ENCODE measurements at places on chromosomes 12 and 14.

DNA sequence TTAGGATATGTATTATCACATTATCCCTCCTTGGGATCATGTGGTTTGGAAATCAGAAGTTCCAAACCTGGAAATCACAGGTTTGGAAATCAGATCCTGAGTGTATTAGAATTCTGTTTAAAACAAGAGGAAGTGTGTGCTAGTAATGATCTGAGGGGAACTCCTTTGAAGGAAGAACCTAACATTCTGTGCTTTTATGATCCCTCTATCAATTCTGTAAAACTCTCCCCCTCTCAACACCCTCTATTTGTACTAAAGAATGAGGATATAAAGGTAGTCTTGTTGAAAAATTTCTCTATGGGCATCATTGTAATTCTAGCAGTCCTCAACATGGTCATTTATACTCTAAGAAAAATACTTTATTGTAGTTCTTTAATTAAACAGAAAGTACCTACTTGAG, 97.4 kb downstream of the SRGAP1 start:
- no peak for DNase-seq

DNA sequence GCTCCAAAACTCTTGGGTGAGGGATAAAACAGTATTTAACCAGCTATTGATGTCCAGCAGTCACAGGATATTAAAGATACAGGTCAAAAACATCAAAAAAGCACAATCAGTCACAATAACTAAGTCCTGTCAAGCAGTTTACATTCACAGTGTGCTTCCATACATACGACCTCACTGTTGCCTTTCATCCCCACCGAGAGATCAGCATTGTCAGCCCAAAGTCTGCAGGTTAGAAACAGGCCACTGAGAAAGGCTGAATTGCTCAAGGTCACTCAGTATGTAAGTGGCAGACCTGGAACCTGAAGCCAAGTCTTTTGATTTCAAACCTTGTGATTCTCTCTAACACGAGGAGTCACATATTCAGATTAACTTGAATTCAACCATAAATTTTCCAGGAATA, 124.9 kb downstream of the GXYLT1 start:
- no peak for DNase-seq

- DNase-seq: no peak
These were observed 32.6 kb downstream of the NUAK1 start for GRCh38 chr12:106106061-106106566.

GRCh38 chr12:30169839-30170591, 386.3 kb upstream of the TMTC1 start:
- no peak for DNase-seq

GRCh38 chr12:9809866-9810265, 17.4 kb upstream of the KLRF1 start:
- no peak for DNase-seq

DNA sequence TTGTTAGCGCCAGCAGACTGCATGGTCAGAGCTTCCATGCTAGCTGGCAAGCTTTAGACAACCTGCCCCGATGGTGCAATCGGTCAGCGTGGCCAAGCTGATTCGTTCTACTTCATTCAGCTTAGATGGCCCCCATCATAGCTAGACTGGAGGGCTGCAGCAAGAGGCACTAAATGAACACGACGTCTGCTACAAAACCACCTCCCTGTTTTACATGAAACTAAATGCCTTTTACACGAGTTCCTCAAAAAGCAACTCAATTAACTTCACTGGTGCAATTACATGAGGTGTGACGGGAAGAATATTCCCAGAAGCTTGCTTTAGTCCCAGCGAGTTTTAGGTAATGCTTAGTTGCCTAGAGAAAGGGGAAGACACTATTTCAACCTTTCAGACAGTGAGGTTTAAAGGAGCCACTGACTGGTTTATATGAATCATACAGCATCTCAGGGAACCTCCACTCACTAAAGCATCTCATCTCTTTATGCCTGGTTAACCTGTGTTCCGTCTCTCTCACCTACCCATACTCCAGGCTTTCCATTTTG, 8.4 kb downstream of the NIN start:
- no peak for DNase-seq

- DNase-seq: no peak
These were observed 108.6 kb downstream of the FOXN3 start for GRCh38 chr14:89308232-89308959.

GRCh38 chr12:49130151-49131050, 794 bp downstream of the TUBA1B start:
- peak; percentile 94 for DNase-seq

DNA sequence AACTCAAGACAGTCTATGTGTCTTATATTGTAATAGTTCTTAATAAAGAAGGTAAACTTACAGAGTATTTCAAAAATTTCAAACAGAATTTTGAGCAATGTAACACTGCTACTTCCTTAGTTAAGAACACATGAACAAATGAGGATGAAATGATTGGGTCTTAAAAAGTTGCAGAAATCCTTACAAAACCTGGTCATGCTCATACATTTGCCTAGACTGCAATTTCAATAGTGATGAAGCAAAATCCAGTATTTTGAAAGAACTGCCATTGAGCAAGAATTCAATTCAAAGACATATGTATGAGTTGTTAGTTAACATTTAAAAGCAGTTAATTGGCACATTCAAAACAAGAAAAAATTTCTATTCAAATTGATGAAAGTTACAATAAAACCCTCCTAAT, 17.8 kb upstream of the HIF1A start:
- no peak for DNase-seq

- DNase-seq: no peak
These were observed 147.5 kb downstream of the KITLG start for GRCh38 chr12:88432531-88433490.

- DNase-seq: no peak
These were observed 22.3 kb downstream of the ZFC3H1 start for GRCh38 chr12:71641390-71641789.

- DNase-seq: no peak
These were observed 159.3 kb downstream of the TTC7B start for GRCh38 chr14:90656973-90657372.

DNA sequence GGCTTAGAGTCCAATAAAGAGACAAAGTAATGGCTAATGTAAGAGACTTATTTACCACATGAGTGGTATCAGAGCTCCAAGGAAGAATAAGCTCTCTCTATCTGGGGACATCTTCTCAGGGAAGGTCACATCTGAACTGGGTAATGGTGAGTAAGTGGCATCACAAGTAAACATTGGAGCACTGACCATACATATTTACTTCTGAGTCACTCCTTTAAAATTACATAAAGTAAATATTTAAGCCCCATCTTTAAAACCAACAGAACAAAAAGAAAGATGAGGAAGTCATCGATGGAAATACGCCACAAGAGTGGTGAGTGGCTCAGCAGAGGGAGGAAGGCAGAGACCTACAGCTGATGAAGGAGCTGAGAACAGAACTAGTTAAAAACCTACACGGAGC, 159.9 kb downstream of the DUSP6 start:
- no peak for DNase-seq

DNA sequence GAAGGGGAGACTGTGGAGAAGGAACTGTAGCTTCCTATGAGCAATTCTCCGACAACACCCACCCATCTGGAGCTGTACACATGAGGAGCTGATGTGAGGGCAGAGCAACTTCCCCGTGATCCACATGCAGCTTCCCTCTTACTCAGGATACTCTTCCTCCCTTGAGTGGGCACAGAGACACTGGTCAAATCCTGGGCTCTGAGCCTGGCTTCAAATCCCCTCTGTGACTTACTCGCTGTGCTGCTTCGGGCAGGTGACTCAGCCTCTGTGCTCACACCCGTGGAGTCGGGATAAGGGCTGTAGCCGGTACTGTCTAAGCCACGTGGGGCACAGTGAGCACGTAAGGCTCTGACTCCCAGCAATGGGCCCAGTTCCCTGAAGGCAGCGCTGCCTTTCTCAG, 31.1 kb downstream of the ZFYVE21 start:
- no peak for DNase-seq

DNA sequence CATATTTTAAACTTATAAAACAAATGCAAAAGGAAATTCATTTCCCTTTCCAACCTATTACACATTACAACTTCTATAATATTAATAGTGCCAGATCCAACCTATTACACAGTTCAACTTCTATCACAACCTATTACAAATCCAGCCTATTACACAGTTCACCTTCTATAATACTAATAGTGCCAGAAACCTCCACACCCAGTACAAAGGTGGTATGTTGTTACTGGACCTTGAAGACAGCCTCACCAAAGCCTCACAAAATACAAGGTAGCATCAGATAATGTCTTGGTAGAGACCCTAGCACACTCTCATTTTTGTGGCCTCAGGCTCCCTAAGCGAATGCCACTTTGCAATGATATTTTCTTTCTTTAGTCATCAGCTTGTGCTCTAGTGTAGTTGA, 68.7 kb upstream of the PELI2 start:
- DNase-seq: no peak

GRCh38 chr12:116236148-116236731, 41.3 kb downstream of the MED13L start:
- DNase-seq: peak; percentile 36

GRCh38 chr12:93938931-93939330, 209.4 kb upstream of the PLXNC1 start:
- no peak for DNase-seq

GRCh38 chr14:103561381-103562178, 877 bp downstream of the BAG5 start:
- DNase-seq: peak; percentile 66

DNA sequence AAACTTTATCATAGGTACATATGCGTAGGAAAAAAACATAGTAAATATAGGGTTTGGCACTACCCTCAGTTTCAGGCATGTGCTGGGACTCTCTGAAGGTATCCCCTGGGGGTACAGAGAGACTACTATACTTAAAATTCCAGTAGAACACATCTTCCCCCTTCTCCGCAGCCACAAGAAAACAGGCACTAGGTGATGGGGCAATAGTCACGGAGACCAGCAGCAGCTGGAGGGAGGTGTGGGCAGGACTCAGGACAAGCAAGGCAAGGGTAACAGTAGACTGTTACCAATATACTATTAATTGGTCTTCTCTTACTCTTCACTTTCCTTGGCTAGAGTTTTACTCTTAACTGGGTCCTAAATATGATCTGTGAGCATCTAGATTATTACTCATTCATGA, 4.6 kb upstream of the PAPOLA start:
- DNase-seq: no peak

DNA sequence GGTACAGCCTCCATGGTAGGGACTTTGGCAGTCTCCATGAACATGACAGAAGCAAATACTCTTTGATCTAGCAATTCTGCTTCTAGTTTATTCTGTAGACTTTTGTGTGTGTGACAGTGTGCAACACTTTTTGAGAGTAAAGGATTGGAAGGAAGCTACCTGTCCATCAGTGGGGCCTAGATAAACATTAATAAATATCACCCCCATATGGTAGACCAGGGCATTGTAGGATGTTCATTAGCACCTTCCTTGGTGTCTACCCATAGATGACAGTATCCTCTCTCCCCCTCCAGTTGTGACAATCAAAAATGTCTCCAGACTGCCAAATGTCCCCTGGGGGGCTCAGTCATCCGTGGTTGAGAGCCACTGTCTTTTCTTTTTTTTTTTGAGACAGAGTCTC, 10.8 kb downstream of the SNRNP35 start:
- no peak for DNase-seq

GRCh38 chr14:54395716-54396115, 1.1 kb upstream of the CDKN3 start:
- no peak for DNase-seq

- DNase-seq: no peak
These were observed 362.6 kb downstream of the BCL11B start for GRCh38 chr14:98909251-98909944.

DNA sequence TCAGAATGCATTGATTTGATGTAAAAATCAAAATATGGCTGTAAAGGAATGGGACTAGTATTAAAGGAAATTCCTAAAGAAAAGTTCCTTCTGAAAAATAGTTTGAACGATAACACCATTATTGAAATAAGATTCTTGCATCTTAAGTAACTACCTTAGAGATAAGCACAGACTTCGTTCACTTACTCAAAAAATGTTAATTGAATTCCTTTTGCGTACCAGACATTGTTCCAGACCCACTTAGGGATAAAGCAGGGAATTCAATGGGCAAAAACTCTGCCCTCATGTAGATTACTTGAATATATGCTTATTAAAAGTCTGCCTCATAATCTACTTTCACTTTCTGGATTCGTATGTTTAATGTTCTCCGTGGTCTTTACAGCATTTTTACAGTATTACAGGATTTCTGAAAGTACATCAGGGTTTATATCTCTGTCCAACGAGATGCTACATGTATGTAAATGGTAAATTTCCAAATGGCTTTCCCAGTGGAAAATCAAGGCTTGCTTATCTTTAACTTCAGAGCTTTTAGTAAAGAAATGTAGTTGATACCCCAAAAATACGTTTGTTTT, 213.7 kb downstream of the GXYLT1 start:
- no peak for DNase-seq

GRCh38 chr12:67428431-67428830, 159.3 kb downstream of the CAND1 start:
- DNase-seq: no peak

DNA sequence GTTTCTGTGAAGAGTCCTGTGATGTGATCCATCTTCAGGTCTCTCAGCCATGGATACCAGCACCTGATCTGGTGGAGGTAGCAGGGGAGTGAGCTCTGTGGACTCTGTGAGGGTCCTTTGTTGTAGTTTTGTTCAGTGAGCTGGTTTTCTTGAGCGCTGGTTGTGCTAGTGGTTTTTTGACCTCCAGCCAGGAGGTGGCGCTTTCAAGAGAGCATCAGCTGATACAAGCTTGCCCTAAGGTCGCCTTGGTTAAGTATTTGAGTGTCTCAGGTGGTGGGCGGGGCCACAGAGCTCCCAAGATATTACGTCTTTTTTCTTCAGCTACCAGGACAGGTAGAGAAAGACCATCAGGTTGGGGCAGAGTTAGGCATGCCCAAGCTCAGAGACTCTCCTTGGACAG, 139.7 kb downstream of the TTLL5 start:
- peak; percentile 29 for DNase-seq

- DNase-seq: no peak
These were observed 109.7 kb downstream of the ANO4 start for GRCh38 chr12:100904270-100904669.

- no peak for DNase-seq
These were observed 378.9 kb downstream of the FUT8 start for GRCh38 chr14:65791191-65791981.
